Fibroblast of the aortic adventitia (primary cell): ENCODE measurements at places on chromosomes 6 and 20. TPM values are rescaled to one million over a fixed set of nuclear protein-coding genes. Genes with fewer than 3 reads are reported as not detected.

GRCh38 chr20:45935416-45936046 is 1.0 kb downstream of the PCIF1 start:
- DNase-seq, result no peak

PBOV1 gene
- not detected in 2 replicates for total RNA-seq

DNA sequence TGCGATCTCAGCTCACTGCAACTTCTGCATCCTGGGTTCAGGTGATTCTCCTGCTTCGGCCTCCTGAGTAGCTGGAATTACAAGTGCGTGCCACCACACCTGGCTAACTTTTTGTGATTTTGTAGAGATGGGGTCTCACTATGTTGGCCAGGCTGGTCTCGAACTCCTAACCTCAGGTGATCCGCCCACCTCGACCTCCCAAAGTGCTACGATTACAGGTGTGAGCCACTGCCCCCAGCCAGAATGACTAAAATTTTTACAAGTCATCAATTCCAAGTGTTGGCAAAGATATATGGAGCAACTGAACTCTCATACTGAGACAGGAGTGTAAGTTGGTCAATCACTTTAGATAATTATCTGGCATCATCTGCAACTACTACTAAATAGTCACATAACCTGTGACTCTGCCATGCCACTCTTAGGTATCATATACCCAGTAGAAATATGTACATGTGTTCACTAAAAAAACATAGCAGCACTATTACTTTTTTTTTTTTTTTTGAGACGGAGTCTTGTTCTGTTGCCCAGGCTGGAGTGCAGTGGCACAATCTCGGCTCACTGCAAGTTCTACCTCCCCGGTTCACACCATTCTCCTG is 3.0 kb downstream of the EIF6 start:
- no peak for DNase-seq

RNF182 gene
- total RNA-seq, result 0.74 and 2.9 TPM in 2 replicates

- DNase-seq, result no peak
Observed at GRCh38 chr6:148413321-148414091, 70.9 kb downstream of the SASH1 start.

PHACTR3 gene
- not detected in 2 replicates for total RNA-seq

- DNase-seq, result no peak
Observed at GRCh38 chr20:58538752-58539151, 23.6 kb upstream of the APCDD1L start.

DNA sequence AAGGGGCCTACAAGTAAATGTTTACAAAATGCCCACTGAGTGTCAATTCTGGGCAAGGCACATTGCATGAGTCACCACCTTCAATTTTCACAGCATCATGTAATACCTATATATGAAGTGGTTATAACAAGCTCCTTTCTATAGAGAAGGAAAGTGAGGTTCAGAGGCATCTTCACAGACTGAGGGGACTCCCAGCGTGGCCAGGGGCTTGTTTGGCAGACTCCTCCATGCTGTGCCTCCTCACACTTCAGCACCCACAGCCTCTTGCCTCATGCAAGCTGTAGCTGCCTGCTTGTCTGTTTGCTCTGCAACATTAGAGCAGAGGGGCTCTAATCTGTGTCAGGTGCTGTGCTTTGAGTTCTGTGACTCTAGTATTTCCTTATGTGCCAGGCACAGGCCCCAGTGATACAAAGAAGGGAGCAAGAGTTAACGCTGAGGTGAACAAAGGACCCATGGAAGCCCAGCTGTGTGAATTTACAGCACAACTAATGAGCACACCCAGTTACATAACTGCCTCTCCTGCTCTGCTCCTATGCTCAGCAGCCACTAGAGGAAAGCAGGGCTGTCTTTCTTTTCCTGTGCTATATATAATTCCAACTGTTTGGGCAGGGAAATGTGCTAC is 72.3 kb downstream of the ZHX3 start:
- DNase-seq, result peak; percentile 47

CCM2L gene
- not detected in 2 replicates for total RNA-seq

- DNase-seq, result no peak
Observed at GRCh38 chr6:158758451-158758860, 60.7 kb downstream of the EZR start.

GRCh38 chr20:62236766-62237513 is 1.4 kb upstream of the OSBPL2 start:
- no peak for DNase-seq

DNA sequence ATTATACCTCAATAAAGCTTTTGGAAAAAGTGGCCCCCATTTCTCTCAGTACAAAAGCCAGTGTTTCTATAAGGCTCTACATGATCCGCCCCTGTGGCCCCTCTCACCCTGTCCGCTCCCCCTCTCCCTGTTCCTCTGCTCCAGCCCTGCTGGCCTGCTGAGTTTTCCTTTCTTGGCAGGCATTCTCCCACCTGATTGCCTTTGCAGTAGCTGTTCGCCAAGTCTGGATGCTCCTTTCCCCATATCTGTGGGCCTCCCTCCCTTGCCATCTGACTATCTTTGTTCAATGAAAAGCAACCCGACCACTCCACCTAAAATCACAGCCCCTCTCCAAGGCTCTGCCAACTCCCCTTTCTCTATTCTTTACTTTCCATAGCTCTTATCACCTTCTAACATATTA is 33.2 kb downstream of the CDH22 start:
- no peak for DNase-seq

- DNase-seq, result no peak
Observed at GRCh38 chr6:37209461-37210205, 39.7 kb downstream of the PIM1 start.
